Panc1 (cell line): ENCODE measurements at places on chromosomes 3 and 15. TPM values are rescaled to one million over a fixed set of nuclear protein-coding genes. Genes with fewer than 3 reads are reported as not detected.

Gene MCF2L2
- total RNA-seq, result 1.0 TPM

Gene MME
- total RNA-seq, result 1.6 TPM

Gene LDHAL6B
- total RNA-seq, result not detected

Gene PARP16
- total RNA-seq, result 15.4 TPM

Gene FOXB1
- total RNA-seq, result 0.64 TPM

Gene TM4SF18
- total RNA-seq, result 54.5 TPM

Gene POU1F1
- total RNA-seq, result not detected

Gene GLDN
- total RNA-seq, result 0.57 TPM

Gene HIGD2B
- 0.21 TPM for total RNA-seq

Gene RHCG
- 3.0 TPM for total RNA-seq

Gene SST
- total RNA-seq, result not detected

Gene IL1RAP
- 5.2 TPM for total RNA-seq

Gene AGTR1
- 0.28 TPM for total RNA-seq
